ENCODE measurements at places on chromosomes 5 and 9.
A peak's percentile ranks its signal among the peaks of the same experiment; 100 is the strongest.

DNA sequence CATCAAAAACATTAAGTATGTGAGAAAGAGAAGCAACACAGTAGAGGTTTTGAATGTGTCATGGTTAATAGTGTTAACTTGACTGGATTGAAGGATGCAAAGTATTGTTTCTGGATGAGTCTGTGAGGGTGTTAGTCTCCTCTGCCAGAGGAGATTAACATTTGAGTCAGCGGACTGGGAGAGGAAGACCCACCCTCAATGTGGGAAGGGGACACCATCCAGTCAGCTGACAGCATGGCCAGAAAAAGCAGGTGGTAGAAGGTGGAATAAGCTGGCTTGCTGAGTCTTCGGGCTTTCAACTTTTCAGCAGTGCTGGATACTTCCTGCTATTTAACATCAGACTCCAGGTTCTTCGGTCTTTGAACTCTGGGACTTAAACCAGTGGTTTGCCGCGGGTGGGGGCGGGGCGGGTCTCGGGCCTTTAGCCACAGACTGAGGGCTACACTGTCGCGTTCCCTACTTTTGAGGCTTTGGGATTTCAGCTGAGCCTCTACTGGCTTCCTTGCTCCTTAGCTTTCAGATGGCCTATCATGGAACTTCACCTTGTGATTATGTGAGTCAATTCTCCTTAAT, 309.9 kb upstream of the ST8SIA4 start:
- no peak for DNase-seq

DNA sequence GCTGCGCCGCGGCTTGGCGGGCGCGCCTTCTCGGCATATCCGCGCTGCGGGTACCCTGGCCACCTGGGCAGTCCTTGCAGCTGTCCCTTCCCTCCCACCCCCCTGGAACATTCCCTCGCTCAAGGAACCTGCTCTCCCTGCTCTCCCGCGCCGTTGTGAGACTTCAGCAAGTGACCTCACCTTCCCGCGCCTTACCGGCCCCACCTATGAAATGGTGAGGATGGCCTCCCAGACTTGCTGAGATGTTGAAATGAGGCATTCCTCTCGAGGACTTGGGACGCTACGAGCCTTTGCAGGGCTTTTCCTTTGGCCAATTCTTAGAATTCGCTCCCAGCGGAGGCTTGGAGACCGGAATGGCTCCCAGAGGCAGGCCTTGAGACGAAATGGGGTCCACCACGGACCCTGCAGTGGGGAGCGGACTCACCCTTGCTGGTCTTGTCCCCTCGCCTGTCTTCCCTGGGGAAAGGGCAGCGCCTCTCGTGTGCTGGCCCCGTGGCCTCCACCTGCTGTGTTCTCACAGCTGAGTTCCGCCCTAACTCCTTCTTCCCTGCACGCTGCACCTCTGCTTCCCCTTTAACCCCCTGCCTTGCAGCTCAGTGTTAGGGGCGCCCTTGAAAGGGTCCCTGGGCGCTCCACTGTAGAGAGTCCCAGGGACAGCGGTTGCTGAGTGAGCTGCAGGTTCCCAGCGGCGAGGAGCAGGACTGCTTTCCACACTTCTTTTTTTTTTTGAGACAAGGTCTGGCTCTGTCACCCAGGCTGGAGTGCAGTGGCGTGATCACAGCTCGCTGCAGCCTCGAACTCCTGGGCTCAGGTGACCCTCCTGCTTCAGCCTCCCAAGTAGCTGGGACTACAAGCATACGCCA, 907 bp downstream of the HMCN2 start:
- DNase-seq, result no peak

- no peak for DNase-seq
These were observed 39.2 kb downstream of the RCL1 start for GRCh38 chr9:4831944-4832343.

GRCh38 chr5:588406-588995, 23.6 kb upstream of the CEP72 start:
- DNase-seq, result no peak

- DNase-seq, result no peak
These were observed 68.6 kb upstream of the NFIL3 start for GRCh38 chr9:91492237-91492636.

DNA sequence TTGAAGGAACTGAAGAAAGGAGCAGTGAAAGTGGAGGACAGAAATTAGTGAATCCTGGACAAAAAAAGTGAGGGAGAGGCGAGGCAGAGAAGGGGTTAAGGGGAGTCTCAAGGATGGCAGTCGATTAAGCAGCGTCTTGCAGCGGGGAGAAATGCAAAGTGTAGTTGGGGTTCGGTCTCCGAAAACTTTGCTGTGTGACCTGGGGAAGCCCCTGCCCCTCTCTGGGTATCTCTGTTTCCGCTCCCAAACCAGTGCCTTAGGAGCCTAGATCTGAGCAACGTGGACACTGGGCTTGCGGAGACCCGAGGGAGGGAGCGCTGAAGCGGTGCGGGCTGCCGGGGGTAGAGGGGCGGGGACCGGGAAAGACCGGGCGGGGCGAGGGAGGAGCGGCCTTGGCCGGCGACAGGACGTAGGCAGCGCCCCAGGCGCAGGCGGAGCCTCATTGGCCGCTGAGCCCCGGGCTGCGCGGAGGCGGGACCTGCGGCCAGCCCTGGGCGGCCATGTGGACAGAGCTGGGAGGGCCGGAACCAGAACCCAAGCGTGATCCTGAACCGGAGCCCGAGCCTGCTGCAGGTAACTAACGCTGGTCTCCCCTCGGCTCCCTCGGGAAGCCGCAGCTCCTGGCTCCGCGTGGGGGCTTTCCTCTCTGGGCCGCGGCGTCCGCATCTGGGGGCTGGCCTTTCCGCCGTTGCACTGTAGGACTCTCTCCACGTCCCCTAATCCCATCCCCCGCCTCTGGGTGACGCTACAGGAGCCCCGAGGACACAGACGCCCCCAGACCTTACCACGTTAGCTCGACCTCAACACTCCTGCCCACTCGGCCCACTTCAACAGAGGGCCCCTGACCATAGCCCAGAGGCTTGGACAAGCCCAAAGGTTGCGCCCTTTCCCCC, at the start of gene ALDH1B1:
Gene ALDH1B1, plus strand, starts transcription at position 468 of the 893 bp plus-strand sequence. CDS start 3,047 bp downstream, outside the sequence.
- DNase-seq, result peak; percentile 78

GRCh38 chr9:110520120-110520701, 59.3 kb downstream of the SVEP1 start:
- DNase-seq, result peak; percentile 4

GRCh38 chr5:154138701-154139100, 51.8 kb upstream of the GALNT10 start:
- DNase-seq, result peak; percentile 12

DNA sequence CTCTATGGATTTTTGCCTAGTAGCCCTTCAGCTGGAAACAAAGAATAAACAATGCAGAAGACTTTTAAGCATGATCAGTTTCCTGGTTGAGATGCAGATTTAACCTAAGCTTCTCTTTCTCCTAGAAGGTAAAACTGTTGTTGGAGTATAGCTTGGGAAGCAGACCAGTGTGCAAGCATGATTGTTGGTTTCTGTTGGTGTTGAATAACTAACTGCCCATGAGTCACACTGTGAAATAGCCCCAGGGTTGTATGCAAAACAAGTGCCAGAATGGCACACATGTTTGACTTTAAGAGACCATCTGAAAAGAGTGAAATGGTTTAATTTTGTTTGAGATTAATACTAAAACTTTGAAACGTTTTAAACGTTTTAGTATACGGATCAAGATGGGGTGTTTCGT, 227.1 kb downstream of the ARHGEF28 start:
- peak; percentile 44 for DNase-seq

DNA sequence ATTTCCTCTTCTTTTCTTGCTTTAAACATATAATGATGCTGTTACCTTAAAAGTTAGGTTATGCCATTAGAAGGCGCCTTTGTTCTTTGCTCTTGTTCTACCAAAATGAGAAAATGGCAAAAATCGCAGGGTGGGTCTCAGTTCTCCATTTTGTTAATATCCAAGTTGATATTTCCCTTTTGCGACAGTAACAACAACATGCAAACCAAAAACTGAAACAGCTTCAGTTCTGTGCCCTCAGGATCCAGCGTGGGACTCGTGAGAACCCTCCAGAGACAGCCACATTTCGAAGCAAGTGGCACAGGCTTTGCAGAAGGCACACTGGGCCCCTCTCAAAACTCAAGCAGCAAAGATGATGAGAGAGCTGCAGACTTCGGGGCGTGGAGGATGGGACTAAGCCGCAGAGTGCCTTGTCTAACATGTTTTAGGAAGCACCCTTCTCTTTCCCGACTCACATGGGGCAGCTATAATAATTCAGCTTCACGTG, 33.0 kb upstream of the LCP2 start:
- DNase-seq, result no peak

GRCh38 chr5:173819521-173819920, 68.6 kb upstream of the CPEB4 start:
- no peak for DNase-seq

GRCh38 chr5:172093559-172093958, 87.1 kb upstream of the FBXW11 start:
- no peak for DNase-seq

- DNase-seq, result no peak
These were observed 12.9 kb downstream of the FNIP1 start for GRCh38 chr5:131783874-131784273.

DNA sequence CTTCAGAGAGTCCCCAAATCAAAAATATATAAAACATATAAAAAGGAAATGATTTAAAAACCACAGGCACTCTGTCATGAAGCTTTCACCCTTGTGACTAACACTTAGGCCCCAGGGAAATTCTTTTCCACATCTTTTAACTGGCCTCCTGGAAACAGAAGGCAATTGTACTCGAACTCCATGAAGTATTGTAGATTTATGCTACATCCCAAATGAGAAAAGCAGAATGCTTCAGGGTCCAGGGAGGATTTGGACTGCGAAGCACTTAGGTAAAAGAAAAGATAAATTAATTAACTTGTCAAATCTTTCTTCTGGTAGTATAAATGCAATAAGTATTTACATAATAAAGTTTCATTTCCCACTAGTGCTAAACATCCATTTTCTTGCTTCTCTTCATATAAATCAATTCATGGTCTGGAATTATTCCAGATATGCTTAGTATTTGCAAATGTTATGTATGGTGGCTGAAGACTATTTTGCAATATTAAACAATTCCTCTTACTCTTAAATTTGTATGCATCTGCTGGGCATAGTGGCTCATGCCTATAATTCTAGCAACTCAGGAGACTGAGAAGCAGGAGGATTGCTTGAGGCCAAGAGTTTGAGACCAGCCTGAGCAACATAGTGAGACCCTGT, 64.9 kb upstream of the ELL2 start:
- DNase-seq, result peak; percentile 87

DNA sequence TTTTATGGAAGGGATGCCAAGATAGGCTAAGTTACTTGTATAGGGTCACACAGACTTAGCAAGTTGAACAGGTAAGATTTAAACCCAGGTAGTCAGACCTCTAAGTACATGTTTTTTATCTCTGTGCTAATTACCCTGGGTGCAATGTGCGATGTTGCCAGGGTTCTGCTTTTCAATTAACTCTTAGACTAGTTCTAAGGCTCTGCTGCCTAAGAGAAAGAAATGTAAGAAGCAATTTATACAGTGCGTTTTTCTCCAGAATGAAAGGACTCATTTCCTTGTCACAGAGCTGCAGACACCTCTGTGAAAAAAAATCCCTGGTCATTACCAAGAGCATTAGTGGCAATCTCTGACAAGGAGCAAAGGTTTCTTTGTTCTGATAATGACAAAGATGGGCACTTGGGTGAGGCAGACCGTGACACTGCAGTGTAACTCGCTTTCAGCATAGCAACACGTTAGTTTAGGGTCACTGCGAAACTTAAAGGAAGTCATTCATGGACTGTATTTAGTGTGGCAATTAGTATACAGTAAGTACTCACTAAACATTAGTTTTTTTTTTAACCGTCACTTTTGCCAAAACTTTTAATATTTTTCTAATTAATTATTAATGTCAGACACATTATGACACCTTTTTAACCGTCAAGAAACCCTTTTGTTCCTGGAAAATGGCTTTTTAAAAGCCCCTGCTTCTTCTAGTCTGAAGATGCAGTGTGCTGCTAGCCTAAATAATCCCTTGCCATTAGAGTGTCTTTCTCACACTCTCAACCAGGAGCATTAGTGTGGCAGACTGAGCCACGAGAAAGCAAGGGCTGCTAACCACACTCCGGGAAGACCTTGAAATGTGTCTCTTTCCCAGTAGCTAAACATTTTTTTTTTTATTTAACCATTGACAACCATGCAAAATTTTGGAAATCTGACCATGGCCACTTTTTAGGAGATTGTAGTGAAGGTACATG, 520.0 kb upstream of the C9orf72 start:
- no peak for DNase-seq

- DNase-seq, result no peak
These were observed 70.1 kb downstream of the DTWD2 start for GRCh38 chr5:118918232-118918631.

GRCh38 chr5:17832949-17833745, 198.9 kb downstream of the TAF11L14 start:
- DNase-seq, result no peak

GRCh38 chr9:7489036-7489435, 310.5 kb downstream of the DMAC1 start:
- no peak for DNase-seq

- no peak for DNase-seq
These were observed 412 bp downstream of the LCN1 start for GRCh38 chr9:135521608-135522095.

DNA sequence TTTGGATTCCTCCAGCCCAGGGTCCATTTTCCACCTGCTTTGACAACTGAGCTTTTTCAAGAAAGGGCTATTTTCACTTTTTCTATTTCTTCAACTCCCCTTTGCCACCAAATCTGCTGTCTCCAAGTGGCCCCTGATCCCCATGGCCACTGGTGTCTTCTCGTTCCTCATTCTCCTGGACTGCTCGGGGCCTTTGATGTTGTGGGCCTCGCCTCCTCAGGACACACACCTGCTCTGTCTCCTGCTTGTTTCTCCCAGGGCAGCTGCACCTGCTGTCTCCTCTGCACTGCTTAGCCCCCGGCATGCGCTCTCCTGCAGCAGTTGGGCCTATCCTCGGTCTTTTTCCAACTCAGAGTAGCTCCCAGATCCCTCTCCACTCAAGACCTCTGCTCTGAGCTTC, 16.3 kb upstream of the NANS start:
- DNase-seq, result no peak

- peak; percentile 64 for DNase-seq
These were observed 82.1 kb downstream of the DPYSL3 start for GRCh38 chr5:147427521-147428401.

- no peak for DNase-seq
These were observed 103.6 kb downstream of the SLIT3 start for GRCh38 chr5:169197343-169197742.

GRCh38 chr9:114093761-114094505, 5.2 kb downstream of the KIF12 start:
- no peak for DNase-seq

GRCh38 chr9:136199391-136200288, 5.3 kb downstream of the LHX3 start:
- no peak for DNase-seq

DNA sequence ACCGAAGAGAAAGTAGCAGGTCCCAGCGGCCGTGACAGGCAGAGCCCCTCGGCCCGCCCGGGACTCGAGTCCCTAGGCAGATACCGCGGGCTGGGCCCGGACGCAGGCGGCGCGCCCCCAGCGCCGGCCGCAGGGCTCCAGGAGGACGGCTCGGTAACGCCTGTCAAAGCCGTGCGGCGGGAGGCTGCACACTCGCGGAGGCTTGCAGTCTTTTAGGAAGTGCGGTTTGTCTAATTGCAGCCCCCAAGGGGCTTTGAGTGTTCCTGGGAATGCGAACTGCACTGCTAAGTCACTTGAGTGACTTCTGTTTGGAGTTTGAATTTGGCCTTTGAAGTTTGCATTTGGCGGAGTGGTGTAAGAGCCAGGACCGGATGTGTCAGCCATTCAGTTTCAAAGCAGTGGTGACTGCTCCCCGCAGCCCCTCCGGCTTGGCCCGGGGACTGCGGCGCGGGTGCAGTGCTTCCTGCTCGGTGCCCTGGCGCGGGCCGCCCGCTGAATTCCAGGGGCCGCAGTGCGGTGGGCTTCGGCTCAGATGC, 1.3 kb downstream of the MAP3K1 start:
- DNase-seq, result peak; percentile 70
